Posterior vena cava (tissue), 2 donors: ENCODE measurements at places on chromosomes 12 and 14.

GRCh38 chr12:94427501-94428381, 31.9 kb downstream of the CEP83 start:
- DNase-seq = no peak

DNA sequence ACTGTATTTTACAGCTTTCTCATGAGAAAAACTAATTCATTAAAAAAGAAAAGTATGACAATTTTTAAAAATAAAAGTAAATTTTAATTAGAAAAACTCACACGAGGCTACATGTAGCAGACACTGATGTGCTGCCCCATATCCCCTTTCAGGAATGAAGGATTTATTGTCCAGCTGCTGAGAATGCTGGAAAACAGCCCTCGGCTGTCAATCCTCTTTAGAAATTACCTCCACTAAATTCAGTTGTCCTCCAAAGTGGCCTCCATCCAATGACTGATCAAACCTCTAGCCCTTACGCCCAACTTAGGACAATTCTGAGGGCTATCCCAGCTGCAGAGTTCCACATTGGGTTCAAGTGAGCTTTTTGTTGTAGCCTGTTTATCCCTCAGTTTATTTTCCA, 29.8 kb upstream of the AP4S1 start:
- no peak for DNase-seq

DNA sequence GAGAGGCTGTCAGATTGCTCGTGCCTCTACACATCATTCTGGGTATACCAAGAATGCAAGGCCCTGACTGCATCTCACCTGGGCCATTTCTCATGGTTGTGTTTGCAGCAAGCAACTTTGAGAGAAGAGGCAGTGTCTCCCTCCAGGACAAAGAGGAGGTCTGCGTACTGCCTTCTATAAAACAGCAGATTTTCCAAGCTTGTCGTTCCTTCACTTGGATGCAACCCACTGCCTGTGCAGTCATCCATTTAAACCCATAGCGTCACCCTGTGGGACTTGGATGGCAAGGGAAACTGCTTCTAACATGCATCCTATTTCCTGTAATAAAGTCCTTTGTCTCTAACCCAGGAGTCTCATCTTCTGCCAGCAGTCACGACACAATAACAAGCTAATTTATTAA, 1.3 kb downstream of the POMT2 start:
- no peak for DNase-seq

GRCh38 chr12:24780697-24781368, 168.1 kb downstream of the BCAT1 start:
- DNase-seq = no peak

- DNase-seq = no peak
Observed at GRCh38 chr12:66397574-66398290, 95.4 kb downstream of the HELB start.

GRCh38 chr12:116320791-116321217, 43.3 kb upstream of the MED13L start:
- DNase-seq = no peak

DNA sequence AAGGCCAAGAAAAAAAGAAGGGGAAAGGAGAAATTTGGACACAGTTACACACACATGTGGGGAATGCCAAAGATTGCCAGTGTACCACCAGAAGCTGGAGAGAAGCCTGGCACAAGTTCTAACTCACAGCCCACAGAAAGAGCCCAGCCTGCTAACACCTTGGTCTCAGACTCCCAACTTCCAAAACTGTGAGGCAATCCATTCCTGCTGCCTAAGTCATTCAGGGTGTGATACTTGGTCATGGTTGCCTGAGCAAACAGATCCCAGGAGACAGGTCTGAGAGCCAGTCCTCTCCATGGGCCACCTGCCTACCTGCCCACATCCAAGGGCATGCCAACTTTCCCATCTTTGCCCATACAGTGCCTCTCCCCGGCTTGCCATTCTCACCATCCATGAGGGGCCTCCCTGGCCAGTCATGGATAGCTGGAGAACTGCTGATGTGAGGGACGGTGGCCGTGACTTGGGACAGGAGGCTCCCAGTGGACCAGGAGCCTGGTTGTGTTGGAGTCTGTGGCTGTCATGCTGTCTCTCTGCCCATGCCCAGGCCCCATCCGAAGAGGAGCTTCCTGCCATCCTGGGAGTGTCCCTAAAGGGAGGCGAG, 198.0 kb upstream of the RTL1 start:
- peak; percentile 52 for DNase-seq

DNA sequence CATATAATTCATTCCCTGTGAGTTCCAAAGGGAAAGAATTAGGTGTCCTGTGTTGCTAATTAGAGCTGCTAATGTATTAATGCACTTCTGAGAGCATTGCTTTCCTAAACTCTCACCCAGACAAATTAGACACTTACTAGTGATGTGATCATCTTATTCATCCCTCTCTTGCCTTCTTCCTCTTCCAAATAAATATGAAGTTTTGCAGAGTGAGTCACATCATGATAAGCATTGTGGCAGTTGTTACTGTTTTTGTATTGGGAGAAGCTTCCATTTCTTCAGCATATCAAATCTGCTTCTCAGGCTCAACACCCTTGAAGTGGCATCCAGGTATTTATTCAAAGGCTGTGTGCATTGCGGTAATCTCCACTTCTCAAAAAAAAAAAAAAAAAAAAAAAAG, 37.3 kb upstream of the E2F7 start:
- DNase-seq = no peak

DNA sequence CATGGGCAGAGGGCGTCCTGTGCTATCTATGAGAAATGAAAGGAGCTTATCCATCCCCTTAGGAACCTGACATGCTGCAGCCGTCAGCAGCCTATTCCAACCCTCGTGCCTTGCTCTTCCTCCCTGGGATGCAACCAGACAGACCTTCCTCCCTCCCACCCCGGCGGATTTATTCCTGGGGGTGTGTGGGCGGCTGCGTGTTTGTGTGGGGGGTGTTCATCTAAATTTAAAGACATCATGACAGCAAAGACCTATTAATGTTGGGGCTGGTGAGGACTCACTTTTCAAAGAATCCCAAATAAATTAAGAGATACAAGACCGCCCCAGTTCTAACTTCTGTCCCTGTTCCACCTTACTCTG, 52.0 kb downstream of the WSCD2 start:
- no peak for DNase-seq

DNA sequence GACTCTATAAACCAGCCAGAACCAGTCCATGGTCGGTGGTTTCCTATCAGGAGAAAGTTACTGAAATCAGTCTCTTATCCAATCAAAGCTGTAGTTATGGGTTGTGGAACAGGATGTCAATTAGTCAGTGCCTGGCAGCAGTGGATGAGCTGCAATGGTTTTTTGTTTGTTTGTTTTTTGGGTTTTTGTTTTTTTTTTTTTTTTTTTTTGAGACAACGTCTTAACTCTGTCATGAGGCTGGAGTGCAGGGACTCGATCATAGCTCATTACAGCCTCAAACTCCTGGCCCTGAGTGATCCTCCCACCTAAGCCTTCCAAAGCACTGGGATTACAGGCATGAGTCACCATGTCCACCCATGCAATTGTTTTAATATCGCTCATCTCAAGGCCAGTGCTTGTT, 113.3 kb upstream of the CAND1 start:
- DNase-seq = no peak

GRCh38 chr12:70197345-70197744, 45.9 kb upstream of the CNOT2 start:
- no peak for DNase-seq

DNA sequence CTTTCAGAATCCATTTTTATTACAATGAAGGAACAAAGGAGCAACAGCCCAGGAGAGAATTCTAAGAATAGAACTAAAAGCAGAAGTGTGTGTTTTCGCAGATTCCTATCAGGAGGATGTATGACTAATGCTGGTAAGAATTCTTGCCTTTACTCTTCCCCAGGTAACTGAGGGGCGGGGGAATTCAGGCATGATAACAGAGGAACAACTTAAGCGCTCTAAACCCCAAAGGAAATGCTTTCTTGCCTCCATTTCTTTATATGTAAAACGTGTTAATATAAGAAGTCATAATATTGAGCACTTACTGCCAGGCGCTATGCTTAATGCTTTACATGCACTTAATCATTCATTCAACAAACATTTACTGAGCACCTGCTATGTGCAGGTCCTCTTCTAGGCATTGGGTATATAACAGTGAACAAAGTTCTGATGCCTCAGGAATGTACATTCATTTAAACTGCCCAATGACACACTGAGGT, 4.5 kb downstream of the HCAR1 start:
- peak; percentile 1 for DNase-seq

GRCh38 chr14:51023964-51024363, 70.9 kb downstream of the TRIM9 start:
- DNase-seq = no peak

GRCh38 chr12:98352218-98352811, 163.1 kb upstream of the TMPO start:
- DNase-seq = no peak

- DNase-seq = no peak
Observed at GRCh38 chr14:54654605-54655004, 87.7 kb downstream of the SAMD4A start.

DNA sequence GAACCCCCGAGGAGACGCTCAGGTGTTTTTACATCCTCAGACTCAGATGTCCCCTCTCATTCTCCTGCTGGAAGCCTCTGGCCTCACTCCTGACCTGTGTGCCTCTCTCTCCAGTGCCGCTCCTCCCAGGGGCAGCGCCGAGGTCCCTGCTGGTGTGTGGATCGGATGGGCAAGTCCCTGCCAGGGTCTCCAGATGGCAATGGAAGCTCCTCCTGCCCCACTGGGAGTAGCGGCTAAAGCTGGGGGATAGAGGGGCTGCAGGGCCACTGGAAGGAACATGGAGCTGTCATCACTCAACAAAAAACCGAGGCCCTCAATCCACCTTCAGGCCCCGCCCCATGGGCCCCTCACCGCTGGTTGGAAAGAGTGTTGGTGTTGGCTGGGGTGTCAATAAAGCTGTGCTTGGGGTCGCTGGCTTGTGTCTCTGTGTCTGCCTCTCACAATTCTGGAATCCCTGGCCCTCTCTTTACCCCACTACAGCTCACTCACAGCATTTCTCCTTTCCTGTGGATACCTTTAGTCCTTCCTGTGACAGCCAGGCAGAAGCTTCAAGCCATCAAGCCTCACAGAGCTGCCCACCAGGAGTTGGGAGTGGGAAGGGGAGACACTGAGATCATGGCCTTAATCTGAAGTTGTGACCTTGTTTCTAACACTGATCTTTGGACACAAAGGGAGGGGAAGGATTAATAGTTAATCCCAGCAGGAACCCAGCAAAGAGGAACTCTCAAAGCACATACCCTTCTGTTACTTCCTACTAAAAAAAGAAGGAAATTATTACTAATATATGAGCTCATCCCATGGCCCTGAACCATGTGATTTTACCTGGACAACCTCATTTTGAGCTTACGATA, 1.1 kb upstream of the SOAT2 start:
- DNase-seq = no peak

DNA sequence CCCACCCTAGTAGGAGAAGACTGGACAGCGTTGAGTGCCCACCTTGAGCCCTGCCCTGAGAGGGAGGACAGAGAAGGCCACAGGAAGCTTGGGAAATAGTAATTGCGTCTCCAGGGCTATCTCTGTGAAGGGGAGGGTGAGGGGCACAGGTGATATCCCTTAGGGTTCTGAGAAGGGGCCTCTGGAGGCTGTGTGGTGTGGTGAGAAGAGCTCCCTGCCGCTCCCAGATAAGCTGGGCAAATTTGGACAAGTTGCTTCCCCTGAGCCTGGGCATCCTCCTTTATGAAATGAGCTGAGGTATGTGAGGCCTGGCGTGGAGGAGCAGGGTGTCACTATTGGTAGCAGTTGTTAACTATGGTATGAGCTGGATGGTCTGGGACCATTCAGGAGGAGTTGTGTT, 23.5 kb upstream of the LRP1-AS start:
- DNase-seq = no peak

- no peak for DNase-seq
Observed at GRCh38 chr14:104586832-104587620, 7.5 kb downstream of the C14orf180 start.

GRCh38 chr12:24979976-24980730, 31.3 kb upstream of the BCAT1 start:
- DNase-seq = no peak

DNA sequence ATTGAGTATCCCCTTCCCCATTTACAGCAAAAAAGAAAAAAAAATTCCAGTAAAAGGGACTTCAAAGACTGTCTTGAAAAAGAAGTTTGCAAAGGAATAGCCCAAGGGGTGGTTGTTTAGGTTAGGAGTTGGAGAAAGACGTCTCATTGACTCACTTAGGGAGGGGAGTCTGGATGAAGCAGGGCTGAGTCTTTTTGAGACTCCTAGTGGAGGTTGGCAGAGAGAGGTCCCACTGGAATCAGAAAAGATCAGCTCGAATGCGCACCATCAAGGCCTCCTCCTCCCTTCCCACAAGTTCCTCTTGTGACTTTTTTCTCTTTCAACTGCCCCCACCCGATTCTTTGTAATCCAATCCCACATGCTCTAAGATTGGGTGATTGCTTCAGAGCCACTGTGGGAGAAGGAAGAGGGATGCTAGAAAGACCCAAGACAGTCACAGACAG, 1.9 kb downstream of the ARHGEF40 start:
- DNase-seq = no peak

DNA sequence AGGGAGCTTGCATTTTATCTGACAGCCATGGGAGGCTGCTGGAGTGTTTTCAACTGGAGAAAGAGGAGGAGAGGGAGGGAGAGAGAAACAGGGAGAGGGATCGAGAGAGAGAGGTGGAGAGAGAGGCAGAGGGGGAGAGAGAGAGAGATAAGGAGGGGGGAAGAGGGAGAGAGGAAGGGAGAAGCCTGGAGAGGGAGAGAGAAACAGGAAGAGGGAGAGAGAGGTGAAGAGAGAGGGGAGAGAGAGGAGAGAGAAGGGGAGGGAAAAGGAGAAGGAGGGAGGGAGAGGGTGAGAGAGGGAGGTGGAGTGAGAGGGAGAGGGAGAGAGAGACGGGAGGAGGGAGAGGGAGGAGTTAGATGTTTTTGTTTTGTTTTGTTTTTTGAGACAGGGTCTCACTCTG, 45.6 kb downstream of the DNAH10 start:
- DNase-seq = no peak

- no peak for DNase-seq
Observed at GRCh38 chr12:59928416-59928815, 332.6 kb downstream of the SLC16A7 start.

DNA sequence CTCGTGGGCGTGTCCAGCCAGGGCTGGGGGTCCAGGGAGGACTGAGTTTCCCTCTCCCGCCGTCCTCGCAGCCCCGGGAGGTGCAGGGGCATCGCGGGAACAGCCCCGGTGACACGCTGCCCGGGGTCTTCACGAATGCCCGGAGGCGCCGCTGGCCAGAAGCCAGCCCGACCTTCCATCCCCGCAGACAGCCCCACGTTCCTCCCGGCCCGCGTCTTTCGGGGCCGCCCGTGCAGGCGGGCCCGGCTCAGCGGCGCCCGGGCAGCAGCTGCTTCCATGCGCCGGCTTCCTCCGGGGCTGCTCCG, 827 bp upstream of the TEDC1 start:
- DNase-seq = no peak

DNA sequence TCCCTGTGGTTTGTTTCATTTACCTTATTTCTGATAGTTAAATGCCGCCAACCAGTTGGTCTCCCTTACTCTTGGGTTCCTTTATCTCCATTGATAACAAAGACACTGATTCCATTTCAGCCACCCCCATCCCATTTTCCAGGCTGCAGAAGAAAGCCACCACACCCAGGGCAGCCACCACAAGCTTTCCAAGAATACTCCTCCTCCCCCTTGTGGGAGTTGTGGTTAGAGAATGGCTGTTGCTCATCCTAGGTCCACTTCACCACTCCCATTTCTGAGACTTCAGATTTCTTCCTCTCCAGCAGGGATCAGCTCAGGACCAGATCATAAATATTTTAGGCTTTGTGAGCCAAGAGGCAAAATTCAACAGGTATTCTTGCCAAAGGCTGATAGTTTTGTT, 73.9 kb downstream of the ANO4 start:
- DNase-seq = no peak
